ENCODE measurements at places on chromosomes 6 and 20. TPM values are rescaled to one million over a fixed set of nuclear protein-coding genes. Genes with fewer than 3 reads are reported as not detected.

Gene C4B
- not detected for total RNA-seq

Gene TMEM217
- total RNA-seq, result 0.74 TPM

Gene BPIFB1
- total RNA-seq, result not detected

Gene OPN5
- total RNA-seq, result not detected

Gene HLA-DOB
- total RNA-seq, result not detected

- DNase-seq, result peak; percentile 23
Measured at GRCh38 chr20:12166053-12166717, 248.5 kb downstream of the BTBD3 start.

DNA sequence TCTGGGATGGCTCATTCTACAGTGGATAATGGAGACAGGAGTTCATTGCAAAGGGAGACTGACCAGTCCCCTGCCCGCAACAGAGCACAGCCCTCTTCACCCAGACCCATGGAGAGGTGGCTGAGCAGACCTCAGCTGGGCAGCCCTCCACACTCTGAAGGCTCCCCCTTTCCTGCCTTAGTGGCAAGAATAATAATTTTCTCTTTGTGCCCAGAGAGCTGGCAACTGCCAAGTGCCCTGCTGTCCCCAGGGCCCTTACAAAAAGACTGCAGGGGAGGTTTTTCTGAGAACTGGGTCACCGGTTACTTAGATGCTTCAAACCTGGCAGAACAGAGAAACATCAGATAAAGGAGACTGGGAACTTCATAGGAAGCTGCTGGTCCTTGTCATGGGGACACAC, 35.4 kb upstream of the ZNFX1 start:
- DNase-seq, result no peak

- DNase-seq, result peak; percentile 50
Measured at GRCh38 chr6:29651413-29652197, 5.3 kb upstream of the MOG start.

DNA sequence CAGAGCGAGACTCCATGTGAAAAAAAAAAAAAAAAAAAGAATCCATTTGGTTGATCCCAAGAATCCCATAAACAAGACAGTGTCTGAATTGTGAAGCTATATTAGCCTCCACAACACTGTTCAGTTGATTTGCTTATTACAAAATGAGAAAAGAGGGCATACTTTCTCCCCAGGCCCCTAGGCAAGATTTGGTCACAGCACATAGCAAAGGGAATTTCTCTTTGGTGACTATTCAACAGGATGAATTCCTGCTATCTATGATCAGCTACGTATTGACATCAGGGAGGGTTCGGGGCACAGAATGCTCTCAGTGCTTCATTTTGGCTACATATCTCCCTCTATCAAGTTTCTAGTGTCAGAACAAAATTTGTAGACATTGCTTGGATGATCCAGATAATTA, 20.2 kb upstream of the SLC22A3 start:
- no peak for DNase-seq

DNA sequence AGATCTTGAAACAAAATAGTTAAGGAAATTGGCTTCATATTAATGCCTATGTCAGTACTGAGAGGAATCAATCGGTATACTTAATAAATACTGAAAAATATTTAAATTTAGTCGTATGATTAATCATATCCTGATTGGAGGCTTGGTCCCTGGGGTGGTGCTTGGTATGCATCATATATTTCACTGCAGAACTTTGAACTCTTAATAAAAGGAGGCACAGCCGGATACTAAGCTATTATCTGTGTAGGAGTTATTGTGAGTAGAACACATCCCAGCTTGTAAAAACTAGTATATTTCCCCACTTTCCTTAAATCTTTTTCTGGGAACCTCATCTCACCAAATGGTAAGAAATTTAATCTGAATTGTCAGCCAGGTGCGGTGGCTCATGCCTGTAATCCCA, 42.4 kb upstream of the SCAF8 start:
- no peak for DNase-seq

GRCh38 chr6:168347615-168348014, 28.0 kb upstream of the DACT2 start:
- DNase-seq, result no peak

GRCh38 chr20:36760647-36761046, 12.9 kb downstream of the DSN1 start:
- DNase-seq, result no peak

DNA sequence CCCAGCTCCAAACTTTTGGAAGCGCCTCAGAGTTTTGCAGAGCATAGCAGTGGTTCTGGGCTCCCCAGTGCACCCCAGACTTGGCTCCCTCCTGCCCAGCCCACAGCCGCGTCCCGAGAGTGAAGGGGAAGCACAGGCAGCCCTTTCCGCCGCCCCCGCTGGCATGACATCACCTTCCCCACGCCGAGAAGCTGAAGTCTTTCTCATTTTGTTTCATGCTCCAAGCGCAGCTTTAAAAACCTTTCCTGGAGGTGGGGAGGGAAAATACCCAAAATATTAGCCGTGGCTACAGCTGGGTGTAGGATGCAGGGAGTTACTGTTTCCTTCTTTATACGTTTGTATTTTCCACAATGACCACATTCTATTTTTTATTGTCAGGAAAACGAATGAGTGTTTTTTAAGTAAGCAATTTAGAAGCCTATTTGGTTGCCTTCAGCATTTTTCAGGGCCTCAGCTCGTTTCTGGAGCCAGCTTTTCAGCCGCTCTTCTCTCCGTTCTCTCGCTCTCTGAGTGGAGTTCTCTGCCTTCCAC, 72.9 kb downstream of the SNX5 start:
- DNase-seq, result no peak

DNA sequence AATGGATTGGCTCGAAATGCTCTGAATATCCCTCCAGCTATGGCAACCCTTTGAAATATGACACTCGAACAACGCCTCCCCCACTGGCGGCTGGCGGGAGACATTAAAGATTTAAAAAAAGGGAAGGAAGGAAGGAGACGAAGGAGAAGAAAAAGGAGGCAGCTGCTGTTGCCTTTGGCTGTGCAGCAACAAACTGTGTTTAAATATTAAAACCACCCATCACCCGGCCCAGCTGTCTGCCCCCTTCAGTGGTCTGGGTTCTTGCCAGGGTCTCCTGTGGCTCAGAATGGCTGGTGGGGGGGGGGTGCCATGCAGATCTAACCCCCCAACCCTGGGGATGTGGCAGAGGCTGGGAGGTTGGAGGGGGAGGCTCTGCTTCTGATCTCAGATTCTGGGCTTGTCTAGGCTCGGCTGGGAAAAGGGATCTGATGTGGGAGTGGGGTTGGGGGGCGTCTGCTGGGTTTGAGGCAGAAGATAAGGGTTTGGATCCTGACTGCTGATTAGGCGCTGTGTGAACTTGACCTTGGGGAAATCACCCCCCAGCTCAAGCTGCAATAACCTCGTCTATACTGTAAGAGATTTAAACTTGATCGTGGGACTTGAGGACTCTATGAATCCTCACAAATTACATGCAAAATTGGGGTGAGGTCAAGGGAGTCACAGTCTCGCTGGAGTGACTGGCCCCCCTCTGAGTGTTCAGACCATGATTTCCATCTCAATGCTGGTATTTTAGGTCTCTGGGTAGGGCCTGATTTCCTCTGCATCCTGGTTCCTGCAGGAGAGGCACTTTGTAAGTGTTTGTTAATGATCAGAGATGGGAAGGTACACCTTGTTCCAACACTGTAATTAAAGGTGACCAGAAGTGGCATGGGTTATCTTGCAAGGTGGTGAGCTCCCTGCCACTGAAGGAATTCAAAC, 40.3 kb upstream of the BLCAP start:
- DNase-seq, result no peak

DNA sequence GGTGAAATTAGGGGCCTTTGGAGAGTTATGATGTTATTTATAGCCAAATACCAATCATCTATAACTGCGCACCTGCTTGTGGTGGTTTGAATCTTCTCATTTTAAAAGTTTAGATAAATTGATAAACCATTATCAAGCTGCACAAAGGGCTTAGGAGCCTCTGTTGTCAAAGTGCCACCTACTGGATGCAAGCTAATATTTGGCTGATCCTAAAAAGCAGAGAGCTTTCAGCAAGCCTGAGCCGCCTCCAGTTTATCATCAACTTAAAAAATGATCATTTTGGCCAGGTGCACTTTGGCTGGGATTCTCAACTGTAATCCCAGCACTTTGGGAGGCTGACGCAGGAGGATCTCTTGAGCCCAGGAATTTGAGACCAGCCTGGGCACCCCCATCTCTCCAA, 58.5 kb upstream of the ATXN1 start:
- no peak for DNase-seq

DNA sequence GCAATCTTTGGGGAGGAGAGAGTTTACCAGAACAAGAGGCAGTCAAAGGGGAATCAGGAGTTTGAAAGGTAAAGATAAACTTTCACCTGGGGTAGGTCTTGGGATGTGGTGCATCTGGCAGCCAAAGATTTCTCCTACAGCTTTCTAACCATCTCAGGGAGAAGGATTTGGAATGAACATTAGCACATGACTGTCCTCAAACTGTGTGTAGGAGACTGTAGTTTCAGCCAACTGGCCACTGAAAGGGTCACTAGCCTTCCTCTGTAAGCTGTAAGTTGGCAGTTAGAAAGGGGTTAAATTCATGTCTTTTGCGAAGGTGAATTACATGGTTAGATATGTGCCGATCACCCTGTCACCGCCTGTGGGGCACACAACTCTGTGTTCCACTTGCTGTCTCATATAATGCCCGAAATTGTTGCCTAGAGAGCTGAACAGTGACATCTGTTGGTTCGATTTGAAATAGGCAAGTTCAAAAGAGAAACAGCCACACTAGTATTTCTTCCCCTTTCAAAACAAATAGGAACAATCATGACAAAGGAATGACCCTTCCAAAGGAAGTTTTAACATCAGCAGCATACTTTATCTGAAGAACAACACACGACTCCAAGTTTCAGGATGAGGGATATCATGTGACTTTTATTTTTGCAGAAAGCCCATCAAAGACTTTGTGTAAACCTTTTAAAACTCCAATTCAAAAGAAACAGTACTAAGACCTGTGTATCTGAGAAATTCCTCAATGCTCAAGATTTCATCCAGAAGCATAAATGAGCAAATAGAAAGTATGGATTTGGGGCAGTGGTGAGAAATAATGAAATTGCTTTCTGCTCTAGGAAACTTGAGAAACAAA, 1.1 kb upstream of the OPN5 start:
- DNase-seq, result peak; percentile 81
